ENCODE measurements at places on chromosomes 7 and 10. TPM values are rescaled to one million over a fixed set of nuclear protein-coding genes. Genes with fewer than 3 reads are reported as not detected.

DNA sequence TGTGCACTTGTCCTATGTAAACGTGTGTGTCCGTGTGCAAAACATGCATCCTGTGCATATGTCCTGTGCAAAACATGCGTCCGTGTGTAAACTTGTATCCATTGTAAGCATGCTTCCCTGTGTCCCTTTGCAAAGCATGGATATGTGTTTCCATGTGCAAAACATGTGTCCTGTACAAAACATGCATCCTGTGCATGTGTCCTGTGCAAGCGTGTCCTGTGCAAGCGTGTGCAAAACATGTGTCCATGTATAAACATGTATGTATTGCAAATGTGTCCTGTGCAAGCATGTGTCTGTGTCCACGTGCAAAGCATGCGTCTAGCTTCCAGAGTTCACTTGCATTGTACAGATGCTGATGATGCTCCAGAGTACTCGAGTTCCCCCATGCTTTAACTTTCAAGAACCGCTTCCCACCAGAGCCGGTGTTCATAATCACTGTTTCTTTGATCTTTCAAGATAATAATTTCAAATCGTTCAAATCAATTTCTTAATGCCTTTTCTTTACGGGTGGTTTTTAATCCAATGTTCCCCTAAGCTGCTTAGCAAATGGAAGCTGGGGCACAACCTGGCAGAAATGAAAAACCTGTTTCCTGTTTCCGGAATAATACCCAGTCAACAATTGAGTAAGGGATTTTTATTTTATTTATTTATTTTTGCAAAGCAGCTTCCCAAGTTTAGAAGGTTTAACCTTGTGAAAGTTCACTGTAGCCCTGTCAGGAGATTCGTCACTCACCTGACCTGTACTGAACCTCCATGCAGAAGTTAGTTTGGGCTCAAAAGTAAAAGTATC, 641 bp upstream of the ASB13 start:
- no peak for DNase-seq

DNA sequence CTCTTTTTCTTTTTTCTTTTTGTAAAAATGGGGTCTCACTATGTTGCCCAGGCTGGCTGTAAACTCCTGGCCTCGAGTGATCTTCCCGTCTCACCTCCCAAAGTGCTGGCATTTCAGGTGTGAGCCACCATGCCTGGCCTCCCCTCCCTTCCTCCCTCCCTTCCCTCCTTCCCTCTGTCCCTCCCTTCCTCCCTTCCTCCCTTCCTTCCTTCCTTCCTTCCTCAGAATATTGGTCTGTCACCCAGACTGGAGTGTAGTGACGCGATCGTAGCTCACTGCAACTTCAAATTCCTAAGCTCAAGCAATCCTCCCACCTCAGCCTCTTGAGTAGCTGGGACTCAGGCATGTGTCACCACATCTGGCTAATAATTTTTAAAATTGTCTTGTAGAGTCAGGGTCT, 8.4 kb downstream of the AGAP3 start:
- DNase-seq, result no peak

DNA sequence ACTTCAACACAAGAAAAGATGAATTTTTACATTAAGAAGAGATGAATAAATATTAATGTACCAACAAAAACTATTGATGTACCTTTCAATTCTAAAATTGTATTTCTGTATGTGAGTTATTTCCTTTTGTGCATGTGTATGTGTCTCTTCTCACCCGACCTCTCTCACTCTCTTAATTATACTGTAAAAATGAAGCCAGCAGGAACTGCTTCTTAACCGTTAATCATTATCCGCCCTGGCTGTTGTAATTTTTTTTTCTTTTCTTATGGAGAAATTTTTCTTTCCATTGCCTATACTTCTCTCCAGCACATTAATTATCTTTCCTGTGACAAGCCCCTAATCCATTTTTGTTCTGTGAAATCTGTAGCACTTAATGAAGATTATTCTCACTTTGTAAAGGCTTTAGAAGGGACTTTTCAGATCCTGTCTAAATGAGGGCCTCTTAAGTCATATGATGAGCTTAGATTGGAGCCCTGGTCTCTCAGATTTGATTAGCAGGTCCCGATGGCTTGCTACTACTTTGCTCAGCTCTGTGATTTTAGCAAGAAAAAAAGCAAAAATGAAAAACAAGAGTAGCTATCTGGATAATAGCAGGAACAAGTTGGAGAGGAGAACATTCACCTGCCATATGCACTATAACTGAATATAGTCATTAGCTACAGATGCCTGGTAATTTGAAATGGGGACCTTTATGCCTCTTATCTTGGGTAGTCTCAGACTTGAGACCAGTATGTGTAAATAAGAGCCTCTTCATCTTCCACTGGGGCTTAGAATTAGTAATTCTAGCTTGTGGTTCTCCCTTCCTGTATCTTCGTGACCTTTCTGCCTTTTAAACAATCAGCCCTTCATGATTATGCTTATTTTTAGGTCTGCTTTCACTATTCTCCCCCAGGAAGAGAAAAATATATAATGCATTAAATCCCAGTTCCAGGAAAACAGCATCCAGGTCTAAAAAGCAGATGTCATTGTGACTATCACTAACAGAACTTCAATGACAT, 80.0 kb upstream of the COL1A2 start:
- no peak for DNase-seq

GRCh38 chr7:81111358-81111757, 192.5 kb upstream of the SEMA3C start:
- no peak for DNase-seq

- no peak for DNase-seq
These were observed 144.2 kb downstream of the PRPF18 start for GRCh38 chr10:13730956-13731355.

GRCh38 chr7:115387137-115387536, 465.2 kb downstream of the MDFIC start:
- no peak for DNase-seq

- no peak for DNase-seq
These were observed 700 bp downstream of the MTPN start for GRCh38 chr7:135976312-135977006.

DNA sequence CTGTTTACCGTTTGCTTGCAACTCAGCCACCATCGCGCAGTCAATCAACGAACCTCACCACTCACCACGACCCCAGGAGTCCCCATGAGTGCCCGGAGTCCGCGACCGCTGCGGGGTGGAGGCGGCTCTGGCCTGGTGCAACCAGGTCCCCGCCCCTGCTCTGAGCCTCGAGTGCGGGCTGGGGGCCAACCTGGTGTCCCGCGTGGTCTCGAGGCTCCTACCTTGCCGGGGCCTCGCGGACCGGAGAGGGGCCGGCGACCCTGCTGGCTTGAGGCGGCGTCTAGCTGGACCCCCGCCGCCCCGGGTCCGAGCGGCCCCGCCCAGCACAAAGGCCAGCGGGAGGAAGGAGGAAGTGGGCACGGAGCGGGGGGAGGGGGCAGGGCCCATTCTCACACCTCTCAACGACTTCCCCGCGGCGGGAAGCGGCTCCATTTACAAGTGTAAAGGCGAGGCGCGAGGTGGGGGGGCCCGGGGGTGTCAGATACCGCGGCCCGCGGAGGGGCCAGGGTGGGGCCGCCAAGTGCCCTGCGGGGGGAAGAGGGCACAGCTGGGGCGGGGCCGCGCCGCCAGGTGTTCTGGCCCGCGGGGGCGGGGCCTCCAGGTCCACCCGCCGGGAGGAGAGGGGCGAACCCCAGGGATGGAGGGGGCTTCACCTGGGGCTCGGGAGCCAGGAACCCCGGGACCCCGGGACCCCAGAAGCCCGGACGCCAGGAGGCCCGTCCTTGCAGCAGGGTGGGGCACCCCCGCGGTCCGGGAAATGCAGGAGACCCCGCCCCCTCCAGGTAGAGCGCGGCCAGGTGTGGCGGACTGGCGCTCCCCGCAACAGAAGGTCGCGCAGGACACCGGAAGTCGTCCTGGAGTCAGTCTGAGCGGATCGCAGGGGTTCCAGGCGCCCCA, 8.6 kb downstream of the CTBP2 start:
- DNase-seq, result no peak

SPDYE16 gene
- total RNA-seq, result not detected

CASD1 gene
- total RNA-seq, result 10.5 TPM

TIMM23B gene
- total RNA-seq, result 14.9 TPM

IGFBP3 gene
- total RNA-seq, result 359 TPM

ADAMTS14 gene
- not detected for total RNA-seq

NANOS1 gene
- total RNA-seq, result 1.8 TPM

Measured in NCI-H460 (cell line).